ENCODE measurements at places on chromosomes 4 and X. TPM values are rescaled to one million over a fixed set of nuclear protein-coding genes. Genes with fewer than 3 reads are reported as not detected.

DNA sequence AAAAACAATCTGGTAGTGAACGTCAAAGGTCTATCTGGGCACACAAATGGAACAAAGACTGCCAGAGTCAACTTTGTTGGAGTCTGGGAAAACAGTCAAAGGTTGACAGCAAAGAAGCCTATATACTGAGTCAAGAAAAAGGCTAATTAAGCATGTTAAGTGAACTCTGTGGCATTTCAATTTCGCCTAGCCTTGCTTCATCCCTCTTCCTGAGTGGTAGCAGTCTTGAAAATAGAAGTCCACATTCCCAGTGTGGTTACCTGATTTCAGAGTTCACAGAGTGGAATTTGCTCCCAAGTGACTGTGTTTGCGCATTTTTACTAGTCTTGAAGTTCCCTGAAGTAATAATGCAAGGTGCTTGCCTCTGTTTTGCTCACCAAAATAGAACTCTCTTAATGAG lies 760.0 kb downstream of the FSTL5 start:
- no peak for DNase-seq

DNA sequence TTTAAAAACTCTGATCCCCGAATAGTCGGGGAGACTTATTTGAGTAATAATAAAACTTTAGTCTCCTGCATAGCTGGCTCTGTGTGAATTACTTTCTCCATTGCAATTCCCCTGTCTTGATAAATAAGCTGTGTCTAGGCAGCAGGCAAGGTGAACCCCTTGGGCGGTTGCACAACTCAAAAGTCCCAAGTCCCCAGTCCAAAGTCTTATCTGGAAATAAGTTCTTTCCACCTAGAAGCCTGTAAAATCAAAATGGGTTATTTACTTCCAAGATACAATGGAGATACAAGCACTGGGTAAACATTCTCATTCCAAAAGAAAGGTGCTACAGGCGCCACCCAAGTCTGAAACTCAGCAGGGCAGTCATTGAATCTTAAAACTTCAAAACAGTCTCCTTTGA lies 10.1 kb upstream of the PNMA5 start:
- no peak for DNase-seq

- no peak for DNase-seq
Measured at GRCh38 chr4:3516836-3517730, 15.1 kb downstream of the LRPAP1 start.

DNA sequence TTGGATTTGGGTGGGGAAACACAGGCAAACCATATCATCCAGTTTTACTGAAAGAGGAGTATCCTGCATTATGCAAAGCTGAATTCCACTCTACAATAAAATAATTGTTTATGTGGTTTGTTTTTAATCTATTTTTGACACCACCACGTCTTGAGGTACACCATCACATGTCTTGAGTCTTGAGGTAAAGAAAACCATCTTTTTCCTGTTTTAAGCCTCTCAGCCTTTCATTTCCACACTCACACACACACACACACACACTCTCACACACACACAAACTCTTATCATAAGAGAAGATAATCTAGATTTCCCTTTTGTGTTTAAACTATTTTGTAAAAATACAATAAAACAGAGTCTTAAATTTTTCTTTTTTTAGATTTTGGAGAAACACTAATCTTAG lies 32.0 kb downstream of the SPIN3 start:
- DNase-seq: no peak

The DCHS2 gene
- 1.2 TPM for polyA plus RNA-seq

The FGA gene
- polyA plus RNA-seq: 9.4 TPM

The HADH gene
- 61.0 TPM for polyA plus RNA-seq

The PDE6B gene
- 4.1 TPM for polyA plus RNA-seq

The SORCS2 gene
- polyA plus RNA-seq: 5.3 TPM

All from urinary bladder (tissue), 4 donors.